Activated T-cell treated with anti-CD3 and anti-CD28 coated beads, Interleukin-2, amount 50 U/mL, for 72 hours (primary cell): ENCODE measurements at places on chromosomes 5 and 9.
A peak's percentile ranks its signal among the peaks of the same experiment; 100 is the strongest.

DNA sequence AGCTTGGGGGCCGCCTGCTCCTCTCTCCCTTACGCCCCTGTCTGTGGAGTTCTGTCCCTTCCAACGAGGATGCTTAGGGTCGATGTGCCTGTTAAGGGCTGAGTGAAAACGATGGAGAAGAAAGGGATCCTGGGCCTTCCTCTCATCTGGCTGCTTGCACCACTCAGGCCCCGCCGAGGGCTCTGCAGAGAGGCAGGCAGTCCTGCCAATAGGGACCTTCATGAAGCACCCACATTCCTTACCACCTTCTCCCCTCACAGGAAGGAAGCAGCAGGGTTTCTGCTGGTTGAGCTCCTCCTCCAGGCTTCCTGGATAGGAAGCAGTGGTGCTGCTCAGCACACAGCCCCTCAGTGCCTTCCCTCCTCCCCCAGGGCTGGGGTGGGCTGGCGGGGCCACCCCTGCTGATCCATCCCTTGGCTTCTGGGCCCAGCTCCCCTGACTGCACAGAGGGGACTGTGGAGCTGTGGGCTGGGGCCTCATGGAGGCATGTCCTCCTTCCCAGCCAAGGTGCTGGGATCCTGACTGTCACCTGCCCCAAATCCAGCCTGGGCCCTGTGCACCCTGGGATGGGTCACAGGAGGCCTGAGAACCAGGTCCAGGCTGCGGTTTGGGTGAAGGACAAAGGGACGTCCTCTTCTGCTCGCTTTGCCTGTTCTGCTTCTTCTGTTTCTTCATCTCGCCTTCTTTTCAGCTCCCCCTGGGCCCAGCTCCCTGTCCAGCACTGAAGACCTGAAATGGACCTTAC lies 50.5 kb downstream of the AHRR start:
- no peak for DNase-seq

DNA sequence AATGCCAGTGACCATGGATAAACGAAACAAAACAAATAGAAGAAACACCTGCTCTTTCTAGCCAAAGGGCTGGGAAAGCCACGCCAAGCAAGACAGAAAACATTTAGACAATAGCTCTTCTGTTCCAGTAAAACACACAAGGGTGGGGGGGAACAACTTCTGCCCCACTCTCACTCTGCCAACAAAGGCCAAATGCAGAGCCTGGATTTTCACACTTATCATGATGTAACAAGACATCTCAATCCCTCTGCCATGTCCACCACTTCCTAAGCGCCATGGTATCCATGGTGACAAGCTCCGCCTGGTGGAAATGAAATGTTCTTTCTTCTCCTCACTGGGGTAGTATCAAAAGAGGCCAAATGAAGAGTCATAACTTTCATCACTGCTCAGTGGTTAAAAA lies 60.6 kb downstream of the DRD1 start:
- no peak for DNase-seq

DNA sequence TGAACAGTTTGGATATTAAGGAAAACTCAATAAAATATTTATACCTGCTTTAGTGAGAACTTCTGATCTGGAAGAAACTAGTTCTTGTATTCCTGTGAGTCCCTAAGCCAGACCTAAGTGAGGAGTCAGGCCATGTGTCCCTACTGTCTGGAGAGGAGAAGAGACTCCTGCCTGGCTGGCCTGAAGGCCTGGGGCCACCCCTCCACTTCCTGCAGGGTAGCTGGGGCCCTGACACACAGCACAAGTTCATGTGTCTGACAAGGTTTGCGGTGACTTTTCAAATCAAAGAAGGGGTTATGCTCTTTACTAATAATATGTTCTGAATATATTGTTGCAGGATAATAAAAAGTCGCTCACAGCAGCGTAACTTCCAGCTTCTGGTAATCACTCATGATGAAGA lies 16.1 kb upstream of the IL13 start:
- DNase-seq, result no peak

DNA sequence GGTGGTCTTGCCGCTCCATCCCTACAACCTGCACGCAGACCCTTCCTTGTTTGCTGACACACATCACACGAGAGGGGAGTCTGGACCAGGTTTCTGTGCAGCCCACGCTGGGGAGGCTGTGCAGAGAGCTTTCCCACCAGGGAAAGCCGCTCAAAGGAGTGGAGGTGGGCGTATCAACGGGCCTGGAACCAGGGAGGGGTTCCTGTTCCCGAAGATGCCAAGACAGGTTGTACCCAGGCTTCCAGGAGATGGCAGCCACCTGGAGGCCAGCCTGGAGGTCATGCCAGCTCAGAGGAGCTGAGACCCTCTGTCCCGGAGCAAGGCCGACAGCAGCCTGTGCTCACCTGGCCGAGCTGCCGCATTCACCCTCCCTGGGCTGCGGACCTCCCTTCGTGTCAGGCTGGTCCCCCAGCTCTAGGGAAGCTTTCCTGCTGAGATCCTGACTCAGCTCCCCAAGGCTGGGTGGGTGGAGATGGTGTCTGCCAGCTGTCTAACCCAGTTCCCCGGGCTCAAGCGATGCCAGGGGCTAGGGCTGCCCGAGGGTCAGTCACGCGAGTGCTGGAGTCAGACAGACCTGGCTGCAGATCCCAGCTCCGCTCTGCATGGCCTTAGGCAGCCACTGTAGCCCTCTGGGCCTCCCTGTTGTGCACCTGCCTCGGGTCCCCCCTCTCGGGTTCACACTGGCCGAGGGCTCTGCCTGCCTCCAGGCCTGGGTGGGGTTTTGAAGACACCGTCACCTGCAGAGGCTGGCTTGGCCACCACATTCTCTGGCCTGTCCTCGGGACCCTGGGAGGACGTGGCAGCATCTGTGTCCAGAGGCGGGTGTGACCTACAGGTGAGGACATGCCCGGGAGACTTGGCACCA lies 28.5 kb upstream of the QSOX2 start:
- DNase-seq, result no peak

- DNase-seq, result no peak
These were observed 10.3 kb downstream of the SLC6A19 start for GRCh38 chr5:1211701-1212100.

DNA sequence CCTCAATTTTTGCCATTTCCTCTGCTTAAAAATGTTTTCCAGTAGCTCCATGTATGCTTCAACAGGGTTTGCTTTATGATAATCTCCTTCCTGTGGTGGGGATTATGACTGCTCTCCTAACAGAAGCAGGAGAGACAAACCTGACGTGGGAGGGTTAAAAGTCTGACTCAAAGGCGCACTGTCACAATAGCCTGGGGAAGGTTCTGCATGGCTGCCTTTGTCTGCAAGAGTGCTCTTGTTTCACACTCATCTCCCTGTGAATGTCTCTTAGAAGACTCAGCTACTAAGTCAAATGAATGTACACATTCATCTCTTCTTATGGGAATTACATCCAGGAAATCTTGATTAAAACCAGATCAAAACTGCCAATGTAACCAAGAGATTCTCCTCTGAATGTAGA lies 90.9 kb upstream of the MTAP start:
- peak; percentile 8 for DNase-seq

GRCh38 chr5:83577036-83577636 lies 105.6 kb downstream of the VCAN start:
- no peak for DNase-seq

DNA sequence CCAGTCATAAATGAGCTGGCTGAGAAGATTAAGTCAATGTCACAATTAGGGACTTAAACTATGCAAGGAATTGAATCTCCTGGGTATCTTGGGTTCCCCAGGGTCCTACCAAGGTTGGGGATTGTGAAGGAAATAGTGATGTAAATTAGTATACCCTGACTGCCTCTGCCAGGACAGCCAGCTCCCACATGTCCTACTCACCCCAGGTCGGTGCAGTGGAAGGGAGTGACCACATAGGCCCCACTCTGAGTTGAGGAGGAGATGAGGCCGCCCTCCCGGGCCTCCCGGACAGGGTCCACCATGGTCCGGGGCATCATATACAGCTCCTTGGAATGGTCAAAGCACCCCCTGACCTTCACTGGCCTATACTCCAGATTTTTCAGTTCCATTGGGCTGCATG lies 2.7 kb downstream of the SURF1 start:
- DNase-seq, result no peak

- DNase-seq, result no peak
These were observed 7.4 kb downstream of the UGCG start for GRCh38 chr9:111904026-111904425.

- DNase-seq, result no peak
These were observed 32.5 kb downstream of the LEAP2 start for GRCh38 chr5:132905938-132906337.

GRCh38 chr9:133523106-133523505 lies 1.7 kb downstream of the MYMK start:
- DNase-seq, result no peak

GRCh38 chr5:68007451-68007850 lies 208.1 kb upstream of the PIK3R1 start:
- DNase-seq, result no peak

GRCh38 chr5:146283344-146283761 lies 55.3 kb upstream of the POU4F3 start:
- DNase-seq, result no peak

DNA sequence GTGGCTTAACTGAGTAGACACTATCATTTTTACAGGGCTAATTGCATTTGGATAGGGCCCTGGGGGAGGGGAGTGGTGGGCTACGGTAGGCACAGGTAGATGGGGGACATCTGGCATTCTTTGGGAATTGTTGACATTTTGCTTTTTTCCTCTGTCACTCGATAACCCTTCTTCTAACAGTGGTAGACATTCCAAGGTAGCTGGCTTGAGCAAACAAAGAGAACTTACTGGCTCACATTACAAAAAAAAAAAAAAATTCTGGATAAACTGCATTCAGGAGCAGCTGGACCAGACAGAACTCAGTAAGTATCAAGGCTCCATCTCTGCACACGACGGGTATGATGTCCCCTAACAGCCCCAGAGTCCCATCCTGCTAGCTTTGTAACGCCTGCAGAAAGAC lies 585.2 kb downstream of the ZNF608 start:
- DNase-seq, result no peak

GRCh38 chr9:100277166-100277979 lies 75.4 kb downstream of the TEX10 start:
- DNase-seq, result no peak

- DNase-seq, result no peak
These were observed 147.8 kb downstream of the OXCT1 start for GRCh38 chr5:41722359-41722950.

DNA sequence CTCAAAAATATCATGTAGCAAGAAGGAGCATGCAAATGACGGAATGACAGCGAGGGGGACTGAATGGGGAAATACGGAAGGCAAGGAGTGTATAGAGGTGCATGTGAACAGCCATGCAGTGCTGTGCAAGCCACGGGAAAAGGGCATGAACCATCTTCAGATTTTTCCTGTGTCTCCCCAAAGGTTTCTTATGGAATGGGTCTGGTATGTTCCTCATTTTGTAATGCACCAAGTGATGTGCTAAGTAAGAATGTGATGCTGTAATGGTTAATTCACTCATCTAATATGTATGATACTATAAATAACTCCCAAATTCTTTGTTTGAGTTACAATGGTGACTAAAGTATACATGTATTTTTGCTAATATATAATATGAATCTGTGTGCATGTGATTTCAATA lies 99.0 kb upstream of the DAB2 start:
- DNase-seq, result no peak

GRCh38 chr5:144697847-144698262 lies 527.2 kb downstream of the KCTD16 start:
- no peak for DNase-seq

DNA sequence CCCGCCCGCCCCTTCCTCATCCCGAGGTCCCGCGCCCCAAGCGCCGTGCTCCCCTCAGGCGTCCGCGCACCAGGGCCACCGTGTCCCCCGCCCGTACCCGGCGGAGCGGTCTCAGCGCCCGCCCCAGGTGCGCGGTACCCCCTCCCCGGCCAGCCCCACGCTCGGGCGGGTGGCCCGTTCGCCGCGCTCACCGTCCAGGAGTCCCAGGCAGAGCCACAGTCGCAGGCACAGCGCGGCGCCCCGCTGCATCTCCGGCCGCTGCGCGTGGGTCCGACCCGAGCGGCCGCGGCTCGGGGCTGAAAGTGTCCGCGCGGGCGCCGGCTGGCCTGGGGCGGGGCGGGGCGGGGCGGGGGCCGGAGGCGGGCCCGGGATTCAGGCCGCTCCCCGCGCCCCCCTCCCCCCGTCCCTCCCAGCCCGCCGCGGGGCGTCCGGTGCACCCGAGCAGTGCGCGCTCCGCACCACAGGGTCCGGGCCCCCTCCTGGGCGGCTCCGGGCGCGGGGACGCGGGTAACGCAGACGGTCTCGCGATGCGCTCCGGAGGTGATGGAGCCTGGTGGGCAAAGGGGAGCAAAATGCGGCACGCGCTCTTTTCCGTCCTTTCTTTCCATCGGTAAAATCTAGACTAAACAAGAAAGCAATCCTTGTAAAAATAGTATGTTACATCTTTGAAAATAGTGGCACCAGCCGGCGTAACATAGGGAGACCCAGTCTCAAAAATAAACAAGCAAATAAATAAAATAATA lies at the start of gene FLT4:
TSS of gene FLT4 (minus strand) at position 304 of the 743 bp plus-strand sequence. CDS start at position 249, 55 bp downstream.
- no peak for DNase-seq
